ENCODE measurements at places on chromosomes 11 and 22.
A peak's percentile ranks its signal among the peaks of the same experiment; 100 is the strongest.

GRCh38 chr11:91239359-91239758, 985.3 kb upstream of the FAT3 start:
- no peak for DNase-seq

DNA sequence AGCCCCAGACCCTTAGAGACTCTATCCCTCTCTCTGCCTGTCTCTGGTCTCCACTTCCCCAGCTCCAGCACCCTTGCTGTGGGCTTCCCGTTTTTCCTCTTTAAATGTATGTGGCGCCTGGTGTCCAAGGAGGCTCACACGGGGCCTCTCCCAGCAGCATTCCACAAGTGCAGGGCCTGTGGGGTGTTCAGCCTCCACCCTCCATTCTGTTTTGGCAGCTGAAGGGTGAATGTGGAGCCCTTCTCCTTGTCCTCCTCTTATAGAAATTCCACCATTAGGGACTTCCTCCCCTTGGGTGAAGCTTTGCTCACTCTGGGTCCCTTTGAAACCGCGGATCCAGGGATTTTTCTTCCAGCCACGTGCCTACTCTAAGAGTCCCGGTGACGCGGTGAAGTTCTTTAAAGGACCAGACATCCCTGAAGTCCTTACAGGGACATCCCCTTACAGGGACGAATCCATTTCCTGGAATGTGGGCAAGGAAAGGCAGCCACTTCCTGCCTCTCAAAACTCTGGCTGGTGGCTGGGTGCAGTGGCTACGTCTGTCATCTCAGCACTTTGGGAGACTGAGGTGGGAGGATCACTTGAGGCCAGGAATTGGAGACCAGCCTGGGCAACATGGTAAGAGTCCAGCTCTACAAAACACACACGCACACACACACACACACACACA, 1.6 kb upstream of the TSPAN18 start:
- DNase-seq: no peak

GRCh38 chr22:45263463-45264269, 21.1 kb upstream of the UPK3A start:
- DNase-seq: peak; percentile 71

DNA sequence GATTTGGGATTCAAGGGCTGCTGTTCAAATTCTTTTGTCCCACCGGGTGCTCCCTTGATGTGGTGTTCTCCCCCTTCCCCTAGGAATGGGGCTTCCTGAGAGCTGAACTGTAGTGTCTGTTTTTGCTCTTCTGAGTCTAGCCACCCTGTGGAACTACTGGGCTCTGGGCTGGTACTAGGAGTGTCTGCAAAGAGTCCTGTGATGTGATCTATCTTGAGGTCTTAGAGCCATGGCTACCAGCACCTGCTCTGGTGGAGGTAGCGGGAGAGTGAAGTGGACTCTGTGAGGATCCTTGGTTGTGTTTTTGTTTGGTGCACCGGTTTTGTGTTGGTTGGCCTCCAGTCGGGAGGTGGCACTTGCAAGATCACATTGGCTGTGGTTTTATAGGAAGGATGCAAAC, 46.2 kb downstream of the OR2AT4 start:
- DNase-seq: no peak

- DNase-seq: no peak
These were observed 6.4 kb downstream of the ENDOD1 start for GRCh38 chr11:95095858-95096587.

- DNase-seq: no peak
These were observed 12.6 kb downstream of the MED17 start for GRCh38 chr11:93796441-93797231.

GRCh38 chr11:116637766-116638165, 135.0 kb downstream of the BUD13 start:
- DNase-seq: no peak

- DNase-seq: no peak
These were observed 4.1 kb downstream of the BEST1 start for GRCh38 chr11:61954106-61954850.

GRCh38 chr11:31757260-31757835, 53.8 kb downstream of the PAX6 start:
- DNase-seq: no peak

DNA sequence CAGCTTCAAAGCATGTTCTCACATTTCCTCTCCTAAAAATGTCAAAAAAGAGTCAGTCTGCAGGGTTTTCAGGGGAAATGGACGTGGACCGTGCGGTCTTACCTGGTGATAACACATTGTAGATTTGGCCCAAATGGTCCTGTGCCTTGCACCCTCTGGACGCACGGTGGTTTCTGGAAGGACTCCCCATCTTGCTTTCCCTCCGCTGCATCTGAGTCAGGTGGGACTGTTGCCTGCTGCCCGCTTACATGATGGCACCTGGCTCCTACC, 1290.1 kb downstream of the TBC1D22A start:
- DNase-seq: no peak

DNA sequence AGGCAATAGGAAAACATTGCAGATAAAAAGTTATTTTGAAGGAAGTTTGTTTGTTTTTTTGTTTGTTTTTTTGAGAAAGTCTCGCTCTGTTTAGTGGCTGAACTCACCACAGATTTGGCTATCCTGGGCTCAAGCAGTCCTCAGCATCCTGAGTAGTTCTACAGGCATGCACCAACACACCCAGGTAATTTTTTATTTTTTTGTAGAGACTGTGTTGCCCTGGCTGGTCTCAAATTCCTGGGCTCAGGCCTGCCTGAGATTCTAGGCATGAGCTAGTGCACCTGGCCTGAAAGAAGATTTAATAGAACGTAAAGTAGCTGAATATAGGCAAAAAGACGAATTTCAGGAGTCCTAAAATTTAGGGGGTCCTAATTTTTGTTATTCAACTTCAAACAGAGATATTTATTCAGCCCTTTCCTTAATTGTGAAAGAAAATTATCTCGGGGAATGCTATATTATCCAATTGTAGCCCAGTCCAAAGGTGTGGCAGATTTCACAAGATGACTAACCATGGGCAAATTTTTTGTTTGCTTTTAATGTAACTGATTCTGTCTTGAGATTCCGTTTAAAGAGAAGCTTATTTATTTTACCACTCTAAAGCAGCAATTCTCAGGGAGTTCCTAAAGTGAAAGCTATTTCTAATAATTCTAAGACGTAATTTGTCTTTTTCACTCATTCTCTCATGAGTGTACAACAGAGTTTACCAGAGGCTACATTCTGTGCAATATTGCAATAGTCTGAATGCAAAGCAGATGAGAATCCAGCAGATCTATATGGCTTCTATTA, 940 bp downstream of the IL18 start:
- DNase-seq: no peak

GRCh38 chr11:27473017-27473406, 422 bp upstream of the LGR4 start:
- no peak for DNase-seq
